ENCODE measurements at places on chromosomes 1 and 21.

GRCh38 chr1:200786788-200787187 is 48.1 kb downstream of the CAMSAP2 start:
- DNase-seq = no peak

GRCh38 chr1:119929643-119930315 is 33.5 kb upstream of the ADAM30 start:
- DNase-seq = no peak

DNA sequence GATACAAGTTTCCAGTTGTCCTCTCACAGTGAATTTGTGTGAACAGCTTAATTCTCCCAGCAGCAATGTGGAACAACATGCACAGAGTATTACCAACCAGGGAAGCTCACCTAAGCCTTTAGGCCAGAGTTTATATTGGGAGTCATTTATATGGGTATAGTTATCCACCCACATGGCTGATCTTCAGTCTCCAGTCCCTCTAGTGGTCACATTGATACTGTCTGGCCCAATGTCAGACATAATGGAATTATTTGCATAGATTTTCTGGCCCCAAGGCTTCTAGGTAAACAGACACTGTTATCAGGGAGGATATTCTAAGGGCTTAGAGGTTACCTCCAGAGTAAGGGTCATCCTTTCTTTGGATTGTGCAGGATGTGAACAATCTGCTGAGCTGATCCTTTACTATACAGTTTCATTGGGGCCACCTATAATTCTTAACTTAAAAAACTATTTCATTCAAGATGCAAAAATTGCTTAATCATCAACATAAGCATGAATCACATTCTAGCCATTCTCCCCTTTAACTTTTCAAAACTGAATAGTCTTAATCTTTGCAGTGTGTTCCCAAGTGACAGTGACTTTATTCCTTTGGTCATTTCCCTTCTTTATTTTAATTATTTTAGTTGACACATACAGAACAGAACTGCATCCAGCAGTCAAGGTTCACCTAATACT is 210.9 kb downstream of the LTN1 start:
- no peak for DNase-seq

- no peak for DNase-seq
Observed at GRCh38 chr21:45826676-45827301, 154.8 kb upstream of the COL6A1 start.

DNA sequence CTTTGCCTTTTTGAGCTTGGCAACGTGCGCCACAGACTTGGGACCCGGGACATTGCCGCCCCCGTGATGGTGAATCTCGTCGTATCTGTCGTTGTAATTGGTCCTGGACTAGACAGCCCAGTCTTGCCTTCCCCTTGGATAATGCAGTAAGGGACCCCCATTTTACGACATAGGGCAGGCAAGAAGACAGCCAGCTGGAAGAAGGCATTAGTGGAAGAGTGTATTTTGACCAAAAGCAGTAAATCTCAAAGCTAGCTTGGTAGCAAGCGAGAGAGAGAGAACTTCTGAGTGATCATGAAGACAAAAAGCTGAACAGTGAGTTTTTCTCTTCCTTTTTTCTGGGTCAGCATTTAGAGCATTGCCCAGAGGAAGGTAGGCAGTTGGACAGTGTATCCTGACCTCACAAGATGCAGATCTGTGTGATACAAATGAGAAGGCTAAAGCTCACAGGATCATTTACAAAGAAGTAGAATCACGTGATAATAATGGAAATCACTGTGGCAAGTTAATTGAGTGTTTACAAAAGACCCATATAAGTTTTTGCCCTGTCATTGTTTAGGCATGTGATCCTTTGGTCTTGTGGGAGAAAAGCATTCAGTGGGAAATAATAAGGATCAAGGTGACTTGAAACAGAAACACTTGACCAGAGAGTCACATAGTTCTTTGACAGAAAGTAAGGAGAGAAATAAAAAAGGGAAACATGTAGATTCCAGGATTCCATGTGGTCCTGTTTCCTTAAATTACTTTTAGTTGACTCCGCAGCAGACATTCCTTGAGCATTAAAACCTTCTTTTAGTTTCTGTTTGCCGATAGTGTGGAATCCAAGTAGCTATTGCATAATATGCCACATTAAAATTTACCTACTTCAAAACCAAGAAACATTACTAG is 66.3 kb downstream of the CNST start:
- DNase-seq = no peak

DNA sequence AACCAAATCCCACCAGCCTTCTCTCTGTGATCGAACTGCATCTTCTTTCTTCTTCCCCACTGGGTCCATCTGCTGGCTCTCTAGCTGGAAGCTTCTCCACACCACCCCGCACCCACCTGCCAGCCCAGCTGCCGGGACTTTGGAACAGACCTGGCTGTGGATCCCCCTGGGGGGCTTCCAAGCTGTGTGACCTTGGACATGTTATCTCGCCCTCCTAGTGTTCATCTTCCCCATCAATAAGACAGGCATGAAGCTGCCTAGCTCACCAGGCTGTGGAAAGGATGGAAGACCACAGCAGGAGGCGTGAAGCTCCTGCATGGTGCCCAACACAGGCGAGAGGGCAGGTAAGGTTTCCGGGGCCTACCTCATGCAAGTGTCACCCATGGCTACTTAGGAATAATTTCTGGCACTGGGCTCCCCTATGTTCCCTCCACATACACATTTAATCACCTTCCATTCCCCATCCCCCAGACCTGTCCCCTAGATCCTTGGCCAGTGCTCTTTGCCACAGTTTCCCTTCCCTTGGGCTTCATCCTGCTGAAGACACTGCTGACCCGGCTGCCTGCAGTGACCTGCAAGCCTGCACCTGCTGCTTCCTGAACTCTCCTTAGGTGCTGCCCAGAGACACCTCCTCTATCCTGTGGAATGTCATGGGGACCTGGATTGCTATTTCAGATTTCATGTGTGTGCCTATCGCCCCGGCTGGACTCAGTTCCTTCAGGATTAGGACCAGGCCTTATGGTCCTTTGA is 13.2 kb upstream of the C2CD2 start:
- no peak for DNase-seq

- no peak for DNase-seq
Observed at GRCh38 chr1:153572569-153573015, 6.9 kb upstream of the S100A2 start.

DNA sequence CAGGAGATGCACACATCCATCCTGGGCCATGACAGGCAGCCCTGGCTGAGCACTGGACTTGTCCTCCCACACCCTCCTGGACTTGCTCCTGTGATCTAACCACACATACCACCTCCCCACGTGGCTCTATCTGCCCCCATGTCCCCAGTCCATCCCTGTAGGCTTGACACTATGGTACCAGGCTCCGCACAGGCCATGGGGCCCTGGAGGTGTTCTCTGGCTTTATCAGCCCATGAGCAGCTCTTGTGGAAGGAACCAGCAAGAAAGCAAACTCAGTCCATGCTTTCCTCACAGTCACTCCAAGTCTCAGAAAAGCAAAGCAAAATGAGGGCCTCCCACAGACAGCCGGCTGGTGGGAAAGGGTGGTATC is 61.6 kb downstream of the CD46 start:
- DNase-seq = no peak

DNA sequence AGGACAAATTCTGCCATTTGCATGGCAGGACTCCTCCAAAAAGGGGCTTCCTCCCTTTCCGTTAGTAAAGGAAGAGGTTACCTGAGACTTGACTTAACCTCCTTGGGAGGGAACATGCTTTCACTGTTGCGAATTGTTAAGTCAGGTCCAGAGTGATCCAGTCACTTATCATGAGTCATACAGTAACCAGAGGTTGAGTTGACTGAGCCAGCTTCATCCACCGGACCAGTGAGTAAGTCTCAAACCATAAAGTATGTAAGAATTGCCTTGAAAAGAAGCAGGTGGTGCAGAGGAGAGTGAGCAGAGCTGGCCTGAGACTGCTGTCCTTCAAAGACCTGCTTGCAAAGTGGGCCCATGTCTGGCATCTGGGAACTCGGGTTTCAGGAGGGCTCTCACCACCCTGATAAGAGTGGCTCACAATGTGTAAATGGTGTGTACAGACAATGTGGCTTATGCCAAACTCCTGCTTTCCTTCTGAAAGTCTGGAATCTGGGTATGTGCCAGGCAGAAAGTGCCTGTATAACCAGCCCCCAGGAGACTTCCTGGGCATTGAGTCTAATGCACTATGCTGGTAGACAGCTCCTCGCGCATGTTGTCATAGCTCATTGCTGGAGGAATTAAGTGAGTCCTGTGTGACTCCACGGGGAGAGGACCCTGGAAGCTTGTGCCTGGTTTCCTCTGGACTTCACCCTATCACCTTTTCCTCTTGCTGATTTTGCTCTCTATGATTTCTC is 84.3 kb upstream of the KLHDC7A start:
- no peak for DNase-seq

DNA sequence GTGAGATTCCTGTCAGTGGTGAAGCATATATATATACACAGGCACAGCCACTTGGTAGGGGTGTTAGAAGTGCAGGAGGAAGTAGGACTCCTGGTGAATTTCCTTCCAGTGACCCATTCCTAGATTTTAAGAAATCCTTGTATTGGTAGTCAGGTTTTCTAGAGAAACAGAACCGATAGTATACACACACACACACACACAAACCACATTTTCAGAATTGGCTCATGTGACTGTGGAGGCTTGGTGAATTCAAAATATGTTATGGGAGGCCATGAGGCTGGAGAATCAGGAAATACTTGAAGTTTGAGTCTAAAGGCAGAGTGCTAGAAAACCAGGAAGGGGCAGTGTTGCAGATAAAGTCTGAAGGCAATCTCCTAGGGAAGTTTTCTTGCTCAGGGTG is 114.2 kb downstream of the FCRL5 start:
- DNase-seq = no peak

DNA sequence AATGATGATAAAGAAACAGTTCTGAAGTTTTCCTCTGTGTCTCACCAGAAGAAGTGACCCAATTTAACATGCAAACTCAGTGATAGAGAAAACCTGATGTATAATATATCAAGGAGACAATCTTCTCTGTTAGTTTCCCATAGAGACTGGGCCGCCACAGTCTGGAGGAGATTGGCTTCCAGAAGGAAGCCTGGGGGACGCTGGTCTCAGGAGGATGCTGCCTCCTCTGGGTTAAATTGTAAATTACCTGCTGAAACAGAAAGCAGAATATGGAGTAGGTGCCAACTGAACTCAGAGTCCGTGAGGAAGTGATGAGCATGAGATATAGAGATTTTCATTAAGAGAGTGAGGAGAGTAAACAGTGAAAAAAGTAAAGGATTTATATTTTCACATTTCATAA is 15.8 kb downstream of the OR14I1 start:
- no peak for DNase-seq

DNA sequence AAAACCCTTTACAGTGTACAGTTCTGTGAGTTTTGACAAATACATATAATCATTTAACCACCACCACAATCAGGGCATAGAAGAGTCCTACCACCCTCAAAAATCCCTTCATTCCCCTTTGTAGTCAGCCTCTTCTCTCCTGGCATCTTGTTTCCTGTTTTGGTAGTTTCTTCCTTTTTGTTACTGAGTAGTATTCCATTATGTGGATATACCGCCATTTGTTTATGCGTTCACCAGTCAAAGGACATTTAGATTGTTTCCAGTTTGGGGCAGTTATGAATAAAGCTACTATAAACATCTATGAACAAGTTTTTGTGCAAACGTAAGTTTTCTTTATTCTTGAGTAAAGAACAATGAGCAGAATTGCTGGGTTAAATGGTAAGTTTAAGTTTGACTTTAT is 49.6 kb downstream of the RNF220 start:
- DNase-seq = no peak

DNA sequence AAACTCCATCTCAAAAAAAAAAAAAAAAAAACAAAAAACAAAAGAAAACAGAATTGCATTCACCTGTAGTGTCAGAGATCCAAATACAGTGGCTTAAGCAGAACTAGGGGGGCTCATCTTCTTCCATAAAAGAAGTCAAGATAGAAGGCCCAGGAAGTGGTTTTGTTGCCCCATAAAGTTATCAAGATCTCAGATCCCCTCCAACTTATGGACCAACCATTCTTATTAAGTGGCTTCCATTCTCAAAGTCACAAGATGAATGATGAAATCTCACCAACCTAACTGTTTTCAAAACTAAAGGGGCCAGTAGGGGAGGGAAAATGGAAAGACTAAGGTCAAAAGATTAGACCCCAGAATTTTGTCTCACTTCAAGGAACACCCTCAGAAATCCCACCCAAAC is 30.1 kb upstream of the DUSP23 start:
- no peak for DNase-seq

- no peak for DNase-seq
Observed at GRCh38 chr1:33641104-33641830, 168.8 kb downstream of the ZSCAN20 start.

DNA sequence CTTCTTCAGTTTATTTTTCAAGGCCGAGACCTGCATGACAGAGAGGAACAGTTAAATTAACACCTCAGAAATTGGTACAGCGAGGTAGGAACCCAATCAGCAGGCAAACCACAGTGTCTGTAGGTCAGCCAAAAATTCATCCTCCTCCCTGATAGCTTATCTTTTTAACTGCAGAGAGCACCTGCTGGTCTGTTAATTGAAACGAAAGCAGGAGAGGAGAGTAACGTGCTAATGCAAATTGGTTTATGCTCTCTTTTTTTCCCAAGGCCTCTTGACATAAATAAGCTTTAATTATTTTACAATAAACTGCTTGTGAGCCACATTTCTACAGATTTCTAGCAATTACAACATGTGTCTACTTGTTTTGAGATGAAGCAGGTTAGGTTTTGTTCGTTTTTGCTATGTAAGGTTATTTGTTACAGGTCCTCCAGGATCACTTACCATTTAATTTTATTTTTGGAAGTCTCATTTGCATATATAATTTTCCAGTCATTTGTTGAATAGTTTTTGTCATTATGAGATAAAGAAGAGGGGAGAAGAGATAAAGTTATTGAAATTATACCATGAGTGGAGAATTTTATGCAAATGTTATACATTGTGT is 179.9 kb downstream of the DENND1B start:
- DNase-seq = no peak

GRCh38 chr1:109282497-109282951 is 421 bp downstream of the PSRC1 start:
- no peak for DNase-seq

DNA sequence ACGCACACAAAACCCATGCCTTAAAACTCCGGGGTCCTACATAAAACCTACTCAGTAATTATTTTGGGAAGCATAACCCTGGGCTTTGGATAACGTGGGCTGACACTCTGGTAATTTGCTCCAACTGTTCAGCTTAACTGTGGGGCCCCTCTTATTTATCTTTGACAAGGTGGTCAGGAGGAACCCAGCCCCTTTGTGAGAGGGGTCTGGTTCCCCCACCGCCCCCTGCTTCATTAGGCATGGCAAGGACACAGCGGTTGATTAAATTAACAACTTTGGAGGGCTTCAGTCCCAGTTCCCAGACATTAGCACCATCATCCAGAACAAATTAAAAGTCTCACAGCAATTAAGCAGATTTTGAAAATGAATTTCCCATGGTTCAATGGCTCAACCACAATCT is 14.7 kb downstream of the WLS start:
- no peak for DNase-seq

DNA sequence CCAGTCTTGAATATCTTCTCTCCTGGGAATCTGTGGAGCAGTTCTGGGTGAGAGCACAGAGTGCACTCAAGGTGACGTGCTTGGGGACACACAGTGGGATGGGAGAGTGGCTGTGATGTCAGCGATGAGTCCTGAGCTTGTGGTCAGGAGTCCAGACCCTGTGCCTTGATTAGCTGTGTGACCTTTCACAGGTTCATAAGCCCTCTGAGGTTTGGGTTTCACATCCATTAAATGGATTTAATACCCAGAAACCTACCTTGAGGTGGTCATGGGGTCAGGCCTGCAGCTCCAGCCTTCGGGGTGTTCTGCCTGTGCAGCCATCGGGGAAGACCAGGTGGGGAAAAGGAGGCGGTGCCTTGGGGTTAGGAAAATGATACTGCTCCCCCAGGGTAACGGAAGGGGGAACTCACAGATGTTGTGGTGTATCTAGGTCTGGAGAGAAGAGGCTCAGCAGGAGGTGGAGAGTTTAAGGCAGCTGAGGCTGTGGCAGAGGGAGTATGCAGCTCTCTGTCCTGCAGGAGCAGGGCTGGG is 38.5 kb upstream of the ETV3 start:
- DNase-seq = no peak

All from activated T-helper 1 cell treated with anti-CD3 and anti-CD28 coated beads, Interleukin-2, amount 50 U/mL, for 16 hours (primary cell).